ENCODE measurements at places on chromosomes 4 and X. TPM values are rescaled to one million over a fixed set of nuclear protein-coding genes. Genes with fewer than 3 reads are reported as not detected.

DNA sequence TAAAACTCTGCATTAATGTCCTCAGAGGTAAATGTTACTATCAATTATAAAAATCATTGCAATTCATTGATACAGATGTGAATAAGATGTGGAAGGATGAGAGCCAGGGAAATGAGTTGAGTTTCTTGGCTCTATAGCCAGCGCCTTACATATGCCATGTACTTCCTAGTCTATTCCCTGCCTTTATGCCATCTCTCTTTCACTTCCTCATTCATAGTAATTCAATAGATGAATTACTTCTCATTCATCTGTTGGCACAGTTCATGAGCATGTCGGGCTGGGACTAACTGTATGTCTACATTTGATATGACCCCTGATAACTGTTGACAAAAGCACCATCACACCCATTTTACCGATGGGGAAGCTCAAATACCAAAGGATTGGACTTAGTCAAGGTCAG, 55.7 kb downstream of the LNX1 start:
- DNase-seq: no peak

GRCh38 chr4:113303315-113303714, 253.9 kb downstream of the ANK2 start:
- no peak for DNase-seq

PNMA5 gene
- not detected for total RNA-seq

DNA sequence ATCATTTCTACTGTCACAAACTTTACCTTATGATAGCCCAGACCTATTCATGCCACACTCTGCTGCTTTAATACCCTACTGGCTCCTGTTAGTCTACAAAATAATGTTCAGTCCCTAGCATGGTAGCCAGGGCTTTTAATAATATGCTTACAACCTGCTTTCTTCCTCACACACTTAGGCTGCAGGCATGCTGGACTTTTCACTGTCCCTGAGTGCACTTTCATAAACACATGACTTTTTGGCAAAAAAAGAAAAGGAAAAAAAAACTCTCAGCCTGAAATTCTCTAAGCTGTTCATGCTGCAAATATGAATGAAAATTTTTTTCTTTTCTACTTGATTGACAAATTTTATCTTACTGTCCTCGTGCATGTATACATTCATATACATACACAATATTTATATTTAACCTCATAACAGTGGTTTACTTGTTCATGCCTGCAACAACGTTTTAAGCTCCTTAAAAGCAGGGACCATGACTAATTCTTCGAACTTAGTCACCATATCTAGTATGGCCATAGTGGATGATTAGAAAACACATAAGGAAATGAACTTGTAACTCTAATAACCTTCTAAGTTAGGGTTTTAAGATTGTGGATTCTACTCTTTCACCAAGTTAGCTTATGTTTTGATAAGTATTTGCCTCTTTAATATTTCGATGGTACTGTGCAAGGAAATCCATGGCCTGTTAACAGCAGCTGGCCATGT, 229.5 kb downstream of the SPCS3 start:
- DNase-seq: no peak

- DNase-seq: no peak
Measured at GRCh38 chr4:109078724-109079123, 223.7 kb downstream of the COL25A1 start.

- DNase-seq: peak; percentile 4
Measured at GRCh38 chr4:172996571-172997216, 171.9 kb upstream of the GALNT7 start.

- DNase-seq: no peak
Measured at GRCh38 chr4:113741956-113742355, 19.6 kb downstream of the CAMK2D start.

GAB1 gene
- total RNA-seq: 16.5 TPM

GRCh38 chr4:142976482-142976881, 130.4 kb upstream of the INPP4B start:
- no peak for DNase-seq

DNA sequence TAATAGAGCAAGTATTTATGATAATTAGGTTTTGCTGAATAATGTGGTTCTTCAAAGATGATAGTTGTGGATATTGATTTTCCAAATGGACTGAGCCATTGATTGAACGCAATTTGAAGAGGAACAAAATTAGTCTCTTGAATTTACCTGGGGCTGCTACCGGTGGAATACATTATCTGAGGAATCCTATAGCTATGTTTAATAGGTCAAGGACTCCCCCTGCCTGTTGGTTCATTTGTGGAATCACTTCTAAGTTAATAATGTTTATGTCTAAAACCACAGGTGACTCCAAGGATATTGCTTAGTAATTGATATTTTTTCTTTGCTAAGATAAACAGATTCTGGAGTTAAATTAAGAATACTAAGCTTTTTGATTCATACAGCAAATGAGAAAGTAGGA, 576.0 kb upstream of the PABPC4L start:
- DNase-seq: no peak

DNA sequence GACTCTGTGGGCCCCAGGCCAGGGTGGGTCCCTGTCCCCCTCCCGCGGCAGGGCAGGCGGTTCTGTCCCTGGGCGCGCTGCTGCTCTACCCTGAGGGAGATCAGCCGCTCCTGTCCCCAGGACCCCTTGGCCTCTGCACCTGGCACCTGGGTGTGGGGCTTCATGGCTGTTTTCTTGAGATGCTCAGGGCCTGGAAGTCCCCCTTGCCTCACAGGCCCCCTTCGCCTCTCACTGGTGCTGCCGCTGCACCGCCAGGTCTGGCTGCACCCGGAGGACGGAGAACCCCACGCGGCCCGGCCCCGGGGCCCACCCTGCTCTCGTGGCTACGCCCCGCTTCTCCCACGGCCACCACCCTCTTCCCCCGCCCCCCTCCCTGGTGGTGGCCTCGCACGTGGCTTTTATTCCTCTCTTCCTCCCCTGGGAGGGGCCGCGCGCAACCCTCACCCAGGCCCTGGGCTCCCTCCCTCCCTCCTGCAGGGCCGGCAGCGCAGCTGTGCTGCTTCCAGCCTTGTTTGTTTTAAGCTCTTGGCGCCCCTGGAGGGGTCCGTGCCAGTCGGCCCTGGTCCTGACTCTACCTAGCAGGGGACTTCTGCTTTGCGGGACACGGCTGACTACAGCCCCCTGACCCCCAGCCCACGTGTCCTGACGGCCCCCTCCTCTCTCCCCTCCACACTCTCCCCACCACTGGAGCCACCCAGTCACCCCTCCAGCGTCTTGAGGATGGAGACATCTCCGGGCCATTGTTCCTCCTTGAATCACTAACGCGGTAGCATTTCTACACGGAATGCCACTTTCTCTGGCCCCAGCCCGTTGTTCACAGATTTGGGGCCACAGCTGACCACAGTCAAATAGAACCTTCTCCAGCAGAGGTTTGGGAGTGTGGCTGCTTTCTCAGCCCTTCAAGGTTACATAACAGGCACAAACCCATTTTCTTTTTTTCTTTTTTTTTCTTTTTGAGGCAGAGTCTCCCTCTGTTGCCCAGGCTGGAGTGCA, 20.6 kb upstream of the CLDN24 start:
- DNase-seq: no peak

DNA sequence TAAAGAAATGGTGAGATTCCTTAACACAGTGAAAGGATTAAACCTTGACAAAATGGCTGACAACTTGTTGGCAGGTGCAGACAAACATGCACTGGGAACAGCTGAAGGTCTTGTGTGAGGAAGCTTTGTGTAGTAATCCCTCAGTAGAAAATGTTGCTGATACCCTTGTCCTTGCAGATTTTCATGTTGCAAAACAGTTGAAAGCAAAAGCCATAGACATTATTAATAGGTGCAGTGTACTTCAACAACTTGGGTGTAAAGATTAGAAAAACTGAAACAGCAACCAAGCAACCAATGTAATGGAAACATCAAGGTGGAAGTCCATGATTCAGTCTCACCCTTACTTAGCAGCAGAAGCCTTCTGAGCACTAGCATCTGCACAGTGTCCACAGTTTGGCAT, 29.8 kb downstream of the UGT2B7 start:
- no peak for DNase-seq

DNA sequence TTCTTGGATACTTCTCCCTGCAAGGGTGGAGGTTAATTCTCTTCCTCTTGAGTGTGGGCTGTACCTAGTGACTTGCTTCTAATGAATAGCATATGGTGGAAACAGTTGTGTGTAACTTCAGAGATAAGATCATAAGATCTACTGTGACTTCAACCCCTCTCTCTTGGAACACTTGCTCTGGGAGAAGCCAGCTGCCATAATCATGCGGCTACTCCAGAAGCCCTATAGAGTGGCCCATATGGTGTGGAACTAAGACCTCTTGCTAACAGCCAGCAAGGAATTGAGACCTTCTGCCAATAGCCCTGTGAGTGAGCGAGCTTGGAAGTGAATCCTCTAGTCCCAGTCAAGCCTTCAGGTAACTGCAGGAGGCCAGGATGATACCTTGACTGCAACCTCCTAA, 81.1 kb downstream of the RBMX2 start:
- no peak for DNase-seq

GRCh38 chr4:142355421-142355930, 490.6 kb downstream of the INPP4B start:
- DNase-seq: no peak

DNA sequence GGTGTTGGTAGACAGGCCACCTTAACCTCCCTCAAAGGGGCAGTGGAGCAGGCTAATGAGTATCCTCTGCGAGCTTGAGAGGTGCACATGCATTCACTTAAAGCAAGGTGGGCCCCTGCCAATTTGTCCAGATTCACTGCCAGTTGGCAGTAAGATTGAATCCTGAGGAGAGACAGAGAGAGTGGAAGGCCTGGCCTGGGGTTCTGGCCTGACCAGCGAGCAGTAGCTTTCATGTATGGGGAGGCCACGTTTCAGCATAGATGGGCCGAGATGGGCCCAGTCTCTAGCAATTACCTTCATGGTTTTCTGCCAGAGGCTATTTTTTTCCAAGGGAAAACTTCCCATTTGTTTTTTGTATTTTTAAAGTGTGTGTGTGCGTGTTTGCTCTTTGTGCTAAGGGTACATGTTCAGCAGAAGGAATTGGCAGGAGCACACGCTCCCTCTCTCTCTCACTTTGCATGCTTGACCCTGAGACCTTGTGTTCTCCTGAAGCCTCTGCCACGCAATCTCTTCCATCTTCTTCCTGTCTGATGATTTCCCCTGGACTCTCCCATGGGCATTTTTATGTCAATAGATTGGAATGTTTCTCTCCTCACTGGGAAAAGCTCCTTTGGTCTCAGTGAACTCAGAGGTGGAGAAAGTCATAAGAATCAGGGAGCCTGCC, 215.8 kb upstream of the SFRP2 start:
- no peak for DNase-seq

GRCh38 chrX:111339212-111339611, 68.9 kb upstream of the CAPN6 start:
- no peak for DNase-seq

DNA sequence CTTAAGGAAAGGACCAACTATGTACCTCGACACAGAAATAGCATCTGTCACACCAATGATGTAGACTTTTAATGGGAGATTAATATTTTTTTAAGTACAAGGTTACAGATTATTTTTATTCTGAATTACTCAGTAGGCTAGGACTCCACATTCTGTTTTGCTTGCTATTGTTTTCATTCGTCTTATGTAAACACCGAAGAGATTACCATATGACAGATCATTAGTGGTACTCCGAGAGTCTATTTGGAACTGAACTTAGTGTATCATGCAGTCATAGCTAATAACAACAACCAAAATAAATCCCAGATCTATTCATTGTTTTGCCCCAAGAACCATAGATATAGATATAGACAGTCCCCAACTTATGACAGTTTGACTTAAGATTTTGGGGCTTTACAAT, 139.7 kb upstream of the SPRY1 start:
- DNase-seq: no peak

CFAP99 gene
- not detected for total RNA-seq

DNA sequence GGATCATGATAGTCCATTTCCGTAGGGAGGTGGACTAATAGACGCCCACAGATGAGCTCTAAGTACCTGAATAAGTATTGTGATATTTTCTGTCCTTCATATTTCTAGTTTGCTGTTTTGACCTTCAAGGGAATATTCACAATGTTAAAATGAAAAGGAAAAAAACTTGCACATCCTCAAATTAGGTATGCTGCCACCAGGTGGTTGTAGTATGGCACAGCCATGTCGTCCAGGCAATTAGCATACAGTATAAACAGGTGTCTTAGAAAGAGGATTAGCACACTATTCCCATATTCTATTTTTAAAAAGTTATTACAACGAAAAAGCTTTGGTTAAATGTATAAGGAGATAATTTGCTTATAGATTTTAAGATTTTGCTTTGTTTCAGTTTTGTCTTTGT, 802.0 kb downstream of the RPA4 start:
- DNase-seq: peak; percentile 4

- no peak for DNase-seq
Measured at GRCh38 chrX:19863857-19864223, 23.6 kb downstream of the SH3KBP1 start.

TCEAL6 gene
- not detected for total RNA-seq

FGF16 gene
- total RNA-seq: 4.5 TPM

- DNase-seq: no peak
Measured at GRCh38 chr4:114277690-114278089, 298.2 kb upstream of the ARSJ start.

PPM1K gene
- total RNA-seq: 9.0 TPM

- no peak for DNase-seq
Measured at GRCh38 chr4:127463883-127464282, 168.9 kb upstream of the INTU start.

DNA sequence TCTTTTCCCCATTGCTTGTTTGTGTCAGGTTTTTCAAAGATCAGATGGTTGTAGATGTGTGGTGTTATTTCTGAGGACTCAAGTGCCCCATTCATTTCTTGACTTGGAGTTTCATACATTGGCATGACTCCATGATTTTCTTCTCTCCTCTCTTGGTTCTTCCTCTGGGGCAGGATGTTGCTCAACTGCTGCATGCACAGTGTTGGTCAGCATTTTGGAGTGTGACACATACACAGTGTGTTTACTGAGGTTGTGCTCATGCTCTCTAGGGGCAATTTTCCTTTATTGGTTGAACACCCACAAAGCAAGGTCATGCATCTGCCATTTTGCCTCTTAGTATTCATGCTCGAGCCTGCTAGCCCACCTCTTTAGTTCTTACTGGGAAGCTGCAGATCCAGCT, 1993.8 kb downstream of the ARAP2 start:
- no peak for DNase-seq
